MCF 10A (cell line): ENCODE measurements at places on chromosomes 4 and X.

GRCh38 chr4:110130576-110131358 is 67.6 kb downstream of the ELOVL6 start:
- DNase-seq, result peak; percentile 28

- peak; percentile 54 for DNase-seq
These were observed 549.5 kb upstream of the SMIM31 start for GRCh38 chr4:164204434-164204833.

GRCh38 chr4:41156574-41156973 is 57.8 kb downstream of the APBB2 start:
- peak; percentile 77 for DNase-seq

- no peak for DNase-seq
These were observed 20.2 kb downstream of the NHS start for GRCh38 chrX:17395154-17395553.

- no peak for DNase-seq
These were observed 5.4 kb upstream of the RS1 start for GRCh38 chrX:18677161-18677869.

- DNase-seq, result no peak
These were observed 11.6 kb upstream of the MND1 start for GRCh38 chr4:153332936-153333335.

- DNase-seq, result no peak
These were observed 663 bp upstream of the USP53 start for GRCh38 chr4:119211867-119212233.

- DNase-seq, result no peak
These were observed 74.1 kb downstream of the SMARCA1 start for GRCh38 chrX:129449148-129449547.
